ENCODE measurements at places on chromosomes 1 and 21.

DNA sequence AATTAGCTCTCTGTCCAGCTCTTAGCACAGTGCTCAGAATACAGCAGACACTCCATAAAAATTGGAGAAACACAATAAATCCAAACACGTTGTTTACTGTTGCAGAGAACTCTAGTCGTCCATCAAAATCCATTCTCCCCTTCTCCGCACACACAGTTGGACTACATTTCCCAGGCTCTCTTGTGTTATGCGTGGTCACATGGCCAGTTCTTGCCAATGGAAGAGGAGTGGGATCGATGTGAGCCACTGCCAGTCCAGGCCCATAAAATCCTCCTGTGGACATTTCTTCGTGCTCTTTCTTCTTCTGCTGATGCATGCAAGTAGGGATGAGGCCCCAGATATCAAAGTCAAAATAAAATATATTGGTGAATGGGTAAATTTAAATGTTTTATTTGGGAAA is 114.3 kb upstream of the FMN2 start:
- DNase-seq: no peak

DNA sequence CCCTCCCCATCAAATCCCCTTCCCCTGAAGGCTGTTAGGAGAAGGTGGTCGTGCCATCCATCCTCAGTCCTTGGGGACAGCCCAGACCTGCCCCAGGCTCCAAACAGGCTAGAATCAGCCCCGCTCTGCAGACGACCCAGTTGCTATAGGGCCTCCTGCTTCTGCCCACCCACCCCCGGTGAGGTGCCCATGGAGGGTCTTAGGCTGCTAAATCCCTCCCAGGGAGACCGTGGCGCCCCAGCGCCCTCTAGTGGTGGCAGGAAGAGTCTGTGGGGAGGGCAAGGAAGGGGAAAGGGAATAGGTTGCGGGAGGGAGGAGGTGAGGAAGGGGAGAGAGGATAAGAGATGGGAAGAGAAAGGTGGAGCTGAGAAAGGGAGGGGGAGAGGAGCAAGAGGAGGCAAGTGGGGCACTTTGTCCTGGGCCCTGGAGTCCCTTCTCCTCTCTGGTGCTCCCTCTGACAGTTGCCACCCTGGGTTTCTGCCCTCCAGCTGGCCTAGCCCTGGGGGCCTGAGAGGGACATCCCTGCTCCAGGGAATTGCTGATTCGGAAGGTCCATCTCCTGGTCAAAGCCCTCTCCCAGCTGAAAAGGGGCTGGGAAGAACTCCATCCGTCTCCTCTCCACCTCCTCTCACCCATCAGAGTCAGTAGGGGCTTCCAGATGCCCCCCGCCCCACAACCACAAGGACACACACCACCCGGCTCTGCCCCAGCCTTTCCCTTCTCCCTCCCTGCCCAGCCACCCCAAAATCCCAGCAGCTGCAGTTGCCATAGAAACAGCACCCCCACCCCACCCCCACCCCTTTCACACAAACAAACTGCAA is 55.4 kb downstream of the CAMK2N1 start:
- no peak for DNase-seq

DNA sequence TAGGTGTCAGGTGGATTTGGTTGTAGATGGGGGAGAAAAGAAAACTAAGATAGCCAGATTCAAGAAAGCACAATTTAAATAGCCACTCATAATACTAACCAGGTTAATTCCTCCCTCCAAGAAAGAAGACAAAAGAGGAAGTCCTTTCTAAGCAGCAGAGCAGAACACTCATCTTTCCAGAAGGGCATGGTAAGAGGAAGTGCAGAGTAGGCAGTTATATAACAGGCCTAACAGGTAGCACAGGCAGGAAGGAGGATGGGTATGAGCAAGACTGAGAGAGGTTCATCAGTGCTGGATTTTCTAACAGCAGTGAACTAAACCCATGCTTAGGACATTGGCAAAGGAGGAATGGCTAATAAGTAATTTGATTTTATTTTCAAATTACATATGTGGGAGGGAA is 517.5 kb downstream of the PLPP3 start:
- DNase-seq: no peak

DNA sequence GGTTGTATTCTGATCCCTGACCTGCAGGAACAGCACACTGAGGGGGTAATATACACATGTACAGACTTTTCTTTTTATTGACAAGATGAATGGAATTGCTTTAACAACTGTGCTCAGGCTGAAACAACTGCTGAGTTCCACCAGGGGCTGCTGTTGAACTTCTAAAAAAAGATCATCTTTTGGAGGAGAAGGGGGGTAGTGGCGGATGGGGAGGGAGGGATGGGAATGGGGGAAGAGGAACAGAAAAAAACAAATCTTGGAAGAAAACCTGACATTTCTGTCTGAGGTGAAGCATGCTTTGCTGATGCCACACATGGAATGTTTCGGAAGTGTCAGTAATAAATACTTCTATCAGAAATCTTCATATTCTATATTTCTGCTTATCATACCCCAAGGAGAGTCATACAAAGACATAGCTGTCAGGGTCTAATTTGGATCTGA is 75.0 kb downstream of the RWDD3 start:
- no peak for DNase-seq

- DNase-seq: no peak
These were observed 93.7 kb upstream of the ETS2 start for GRCh38 chr21:38712071-38712470.

GRCh38 chr1:150159550-150159949 is 9.8 kb downstream of the PLEKHO1 start:
- DNase-seq: no peak

DNA sequence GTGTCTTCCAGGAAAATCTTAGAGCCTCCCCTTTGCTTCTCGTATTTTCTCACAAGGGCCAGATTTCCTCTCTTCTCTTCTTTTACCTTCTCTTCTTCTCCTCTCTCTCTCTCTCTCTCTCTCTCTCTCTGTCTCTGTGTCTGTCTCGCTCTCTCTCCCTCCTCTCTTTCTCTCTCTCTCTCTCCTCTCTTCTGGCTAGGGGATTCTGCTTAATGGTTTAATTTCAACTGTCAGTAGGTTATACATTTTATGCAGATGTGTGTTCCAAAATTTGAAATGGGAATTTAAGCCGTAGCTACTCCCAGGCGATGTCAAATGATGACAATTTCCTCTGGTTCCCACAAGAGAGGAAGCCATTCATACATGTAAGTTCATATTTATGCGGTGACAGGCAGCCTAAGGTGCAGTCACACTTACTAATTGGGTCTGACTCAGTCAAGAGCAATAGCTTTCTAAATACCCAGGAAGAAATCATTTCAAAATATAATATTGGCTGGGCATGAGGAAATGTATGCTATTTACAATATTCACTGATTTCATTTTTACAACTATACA is 1.4 kb downstream of the DSCAM start:
- DNase-seq: no peak

GRCh38 chr1:231193710-231194340 is 32.0 kb downstream of the TRIM67 start:
- no peak for DNase-seq
